ENCODE measurements at places on chromosomes 6 and 20. TPM values are rescaled to one million over a fixed set of nuclear protein-coding genes. Genes with fewer than 3 reads are reported as not detected.

The GHRH gene
- total RNA-seq = not detected

The HMGCLL1 gene
- not detected for total RNA-seq

The ENPP5 gene
- total RNA-seq = 0.92 TPM

The OSER1 gene
- total RNA-seq = 16.8 TPM

The TSBP1 gene
- not detected for total RNA-seq

The KIF25 gene
- not detected for total RNA-seq

The HRH3 gene
- total RNA-seq = not detected

The GRM1 gene
- total RNA-seq = 0.65 TPM

The ME1 gene
- total RNA-seq = 29.6 TPM

The RBBP8NL gene
- total RNA-seq = 4.2 TPM

The MSH5 gene
- total RNA-seq = 12.6 TPM

The USP49 gene
- 1.3 TPM for total RNA-seq

The REM1 gene
- not detected for total RNA-seq

The FAM209B gene
- 0.49 TPM for total RNA-seq

The ACTL10 gene
- total RNA-seq = 3.2 TPM

The OR2J3 gene
- total RNA-seq = not detected

All from airway epithelial cell (primary cell).